ENCODE measurements at places on chromosomes 16 and 17. TPM values are rescaled to one million over a fixed set of nuclear protein-coding genes. Genes with fewer than 3 reads are reported as not detected.

DNA sequence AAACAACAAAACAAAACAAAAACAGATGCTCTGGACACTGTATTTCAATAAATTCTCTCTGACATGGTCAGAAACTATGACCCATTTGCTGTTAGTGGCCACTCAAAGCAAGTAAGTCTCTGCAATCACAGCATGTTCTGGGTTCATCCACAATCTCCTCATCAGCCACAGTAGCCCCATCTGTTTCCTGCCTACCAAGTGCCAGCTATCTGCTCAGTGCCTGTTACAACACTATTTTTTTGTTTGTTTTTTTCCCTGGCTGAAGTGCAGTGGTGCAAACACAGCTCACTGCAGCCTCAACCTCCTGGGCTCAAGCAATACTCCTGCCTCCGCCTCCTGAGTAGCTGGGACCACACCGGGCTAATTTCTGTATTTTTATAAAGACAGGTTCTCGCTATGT is 137.9 kb downstream of the SOX9 start:
- DNase-seq: no peak

GRCh38 chr17:34859652-34860051 is 101.6 kb downstream of the CCT6B start:
- no peak for DNase-seq

- peak; percentile 10 for DNase-seq
Measured at GRCh38 chr17:57530508-57530907, 214.6 kb downstream of the CCDC182 start.

DNA sequence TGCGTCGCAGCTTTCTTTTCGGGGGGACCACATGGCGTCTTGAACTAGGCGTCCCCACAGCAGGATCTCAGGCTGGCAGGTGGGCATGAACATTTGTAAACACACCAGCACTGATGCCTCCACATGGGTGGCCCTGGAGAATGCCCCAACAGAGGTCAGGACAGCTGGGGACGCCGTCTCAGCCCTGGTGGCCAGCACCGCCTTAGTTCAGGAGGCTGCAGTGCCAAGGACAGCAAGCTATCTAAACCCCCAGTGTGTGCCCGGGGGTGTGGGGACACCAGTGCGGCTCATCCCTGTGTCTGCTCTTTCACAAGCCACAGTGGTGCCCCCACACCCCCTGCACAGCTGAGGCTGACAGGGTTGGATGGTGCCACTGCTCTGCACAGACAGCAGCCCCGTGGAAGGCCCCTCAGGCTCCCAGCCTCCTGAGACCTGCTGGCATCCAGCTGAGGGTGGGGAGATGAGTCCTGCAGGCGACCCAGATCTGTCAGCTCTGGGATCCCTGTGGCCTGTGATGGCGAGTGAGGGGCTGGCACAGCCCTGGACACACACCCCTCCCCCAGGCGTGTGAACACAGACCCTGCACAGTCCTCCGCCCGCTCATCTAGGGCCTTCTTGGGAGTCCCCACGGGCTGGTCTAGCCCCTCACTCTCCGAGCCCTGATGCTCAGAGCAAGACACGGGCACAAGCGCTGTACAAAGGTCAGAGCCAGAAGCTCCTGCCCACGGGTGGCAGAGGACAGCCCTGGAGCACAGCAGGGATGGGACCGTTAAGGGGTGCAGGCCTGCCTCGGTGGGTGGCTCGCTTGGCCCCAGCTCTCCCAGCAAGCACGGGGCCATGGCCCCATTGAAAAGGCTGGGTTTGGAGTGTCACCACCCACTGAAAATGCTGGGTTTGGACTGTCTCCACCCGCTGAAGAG is 10.7 kb downstream of the FSCN2 start:
- DNase-seq: no peak

- no peak for DNase-seq
Measured at GRCh38 chr16:2952679-2953078, 11.4 kb upstream of the KREMEN2 start.

GRCh38 chr16:51161440-51162195 is 10.5 kb upstream of the SALL1 start:
- no peak for DNase-seq

DNA sequence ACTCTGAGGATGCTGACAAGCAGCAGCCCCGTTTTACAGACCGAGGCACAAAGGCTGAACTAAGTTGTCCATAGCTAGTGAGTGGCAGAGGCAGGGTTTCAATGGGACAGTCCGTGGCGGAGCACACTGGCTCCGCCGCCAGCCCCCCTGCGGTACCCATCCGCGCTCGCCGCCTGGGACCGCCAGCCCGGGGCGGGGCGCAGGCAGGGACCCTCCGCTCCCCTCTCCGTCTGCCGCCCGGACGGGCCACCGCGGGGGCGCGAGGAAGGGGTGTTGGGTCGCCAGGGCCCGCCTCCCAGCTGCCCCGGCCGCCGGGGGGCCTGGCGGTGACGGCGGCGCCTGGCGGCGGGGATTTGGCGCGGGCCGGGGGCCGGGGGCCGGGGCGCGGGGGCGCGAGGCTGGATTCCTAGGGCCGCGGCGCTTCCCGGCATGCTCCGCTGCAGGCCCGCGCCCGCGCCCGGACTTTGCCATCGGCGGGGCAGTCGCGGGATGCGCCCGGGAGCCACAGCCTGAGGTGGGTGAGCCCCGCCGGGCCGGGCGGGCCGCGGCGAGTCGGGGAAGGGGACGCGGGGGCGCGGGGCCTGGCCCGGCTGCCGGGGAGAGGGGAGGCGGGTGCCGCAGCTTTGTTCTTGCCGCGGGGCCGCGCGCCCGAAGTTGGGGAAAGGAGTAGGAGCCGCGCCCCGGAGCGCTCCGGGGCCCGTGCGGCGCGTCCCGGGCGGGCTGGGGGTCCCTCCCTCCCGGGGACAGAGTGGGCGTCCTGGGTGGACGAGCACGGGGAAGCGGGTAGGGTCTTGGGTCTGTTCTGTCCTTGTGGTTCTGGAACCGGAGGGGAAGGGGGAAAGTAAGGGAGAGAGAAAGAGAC is at the start of gene TMEM98:
Gene TMEM98, plus strand, starts transcription at position 430 of the 862 bp plus-strand sequence. CDS start 3,376 bp downstream, outside the sequence.
- no peak for DNase-seq

- no peak for DNase-seq
Measured at GRCh38 chr17:77798481-77798880, 160.0 kb upstream of the TNRC6C start.

DNA sequence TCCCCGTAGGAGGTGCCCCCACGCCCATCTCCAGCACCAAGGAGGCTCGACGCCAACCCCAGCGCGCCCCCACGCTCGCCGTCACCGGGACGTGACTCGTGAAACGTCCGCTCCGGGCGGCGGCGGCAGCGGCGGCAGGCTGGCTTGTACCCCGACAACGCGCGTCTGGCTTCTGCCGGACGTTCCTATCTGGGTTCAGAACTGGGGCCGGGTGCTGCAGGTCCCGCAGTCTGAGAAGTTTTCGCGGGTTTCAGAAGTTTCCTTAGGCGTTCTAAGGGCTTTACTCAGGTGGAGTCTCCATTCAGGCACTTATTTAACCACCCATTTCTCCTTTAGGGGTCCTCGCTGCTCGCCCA is 672 bp upstream of the ALKBH5 start:
- DNase-seq: no peak

- DNase-seq: no peak
Measured at GRCh38 chr16:77219437-77219836, 20.2 kb downstream of the SYCE1L start.

- no peak for DNase-seq
Measured at GRCh38 chr17:77444628-77444983, 303.8 kb downstream of the SEC14L1 start.

- no peak for DNase-seq
Measured at GRCh38 chr17:42272162-42272907, 3.9 kb downstream of the STAT5B start.

GRCh38 chr17:75507733-75508719 is 7.3 kb downstream of the CASKIN2 start:
- DNase-seq: no peak

GRCh38 chr17:41810659-41811548 is 845 bp downstream of the P3H4 start:
- no peak for DNase-seq

DNA sequence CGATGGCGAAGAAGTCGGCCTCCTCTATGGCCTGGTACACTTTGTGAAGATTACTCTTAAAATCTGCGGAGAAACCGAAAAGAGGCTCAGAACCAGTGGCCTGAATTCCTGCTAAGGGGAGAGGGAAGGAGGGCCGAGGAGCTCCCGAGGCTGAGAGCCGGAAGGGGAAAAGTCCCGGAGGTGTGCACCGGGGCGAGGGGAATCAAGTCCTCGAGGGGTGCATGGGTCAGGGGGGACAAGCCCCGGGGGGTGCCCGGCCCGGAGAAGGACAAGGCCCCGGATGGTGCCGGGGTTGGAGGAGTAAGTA is 495 bp downstream of the PARN start:
- DNase-seq: peak; percentile 10

GRCh38 chr16:8542393-8542792 is 47.9 kb downstream of the TMEM114 start:
- no peak for DNase-seq

GRCh38 chr16:17451843-17452242 is 18.9 kb downstream of the XYLT1 start:
- DNase-seq: no peak

- no peak for DNase-seq
Measured at GRCh38 chr16:7124701-7125100, 207.9 kb upstream of the RBFOX1 start.

GRCh38 chr16:49524947-49525315 is 151.3 kb downstream of the C16orf78 start:
- DNase-seq: no peak

DNA sequence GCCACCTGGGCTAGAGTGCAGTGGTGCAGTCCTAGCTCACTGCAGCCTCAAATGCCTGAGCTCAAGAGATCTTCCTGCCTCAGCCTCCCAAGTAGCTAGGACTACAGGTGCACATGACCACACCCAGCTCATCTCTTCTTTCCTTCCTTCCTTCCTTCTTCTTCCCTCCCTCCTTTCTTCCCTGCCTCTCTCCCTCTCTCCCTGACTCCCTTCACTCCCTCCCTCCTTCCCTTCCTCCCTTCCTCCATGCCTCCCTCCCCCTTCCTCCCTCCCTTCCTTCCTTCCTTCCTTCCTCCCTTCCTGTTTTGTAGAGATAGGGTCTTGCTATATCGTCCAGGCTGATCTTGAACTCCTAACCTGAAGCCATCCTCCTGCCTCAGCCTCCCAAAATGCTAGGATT is 23.5 kb upstream of the USP36 start:
- DNase-seq: no peak

- DNase-seq: peak; percentile 39
Measured at GRCh38 chr16:20300312-20301097, 26.8 kb downstream of the GP2 start.

GRCh38 chr17:14296166-14296910 is 4.5 kb upstream of the HS3ST3B1 start:
- no peak for DNase-seq

DNA sequence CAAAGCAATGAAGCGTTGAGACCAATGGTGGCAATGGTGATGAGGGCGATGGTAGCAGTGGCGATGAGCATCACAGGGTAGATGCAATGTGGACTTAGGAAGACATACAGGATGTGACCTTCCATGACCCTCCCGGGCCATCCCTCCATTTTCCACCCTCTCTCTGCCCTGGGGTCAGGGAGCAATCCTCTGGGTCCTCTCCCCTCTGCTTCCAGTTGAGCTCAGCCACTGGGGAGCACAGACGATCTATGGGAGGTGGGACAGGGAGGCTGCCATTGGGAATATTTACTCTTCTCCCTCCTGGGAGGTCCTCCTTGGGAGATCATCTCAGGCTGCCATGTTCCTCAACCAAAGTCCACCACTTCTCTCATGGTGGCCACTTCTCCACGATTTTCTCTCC is 260.7 kb upstream of the FOXF1 start:
- DNase-seq: no peak

- no peak for DNase-seq
Measured at GRCh38 chr16:48223490-48223889, 20.6 kb upstream of the LONP2 start.

GRCh38 chr16:19153876-19154275 is 14.2 kb upstream of the SYT17 start:
- DNase-seq: peak; percentile 44

C17orf50 gene
- total RNA-seq: not detected

ABAT gene
- not detected for total RNA-seq

MYH8 gene
- total RNA-seq: not detected

TMC8 gene
- total RNA-seq: 0.95 TPM

TMEM107 gene
- total RNA-seq: 14.5 TPM

SLC13A5 gene
- total RNA-seq: not detected

SMIM36 gene
- not detected for total RNA-seq

TTYH2 gene
- total RNA-seq: 1.3 TPM

PSMD3 gene
- total RNA-seq: 243 TPM

AXIN1 gene
- 24.5 TPM for total RNA-seq

LDHD gene
- total RNA-seq: not detected

ADAP2 gene
- not detected for total RNA-seq
